BJ (cell line): ENCODE measurements at places on chromosomes 6 and 20.

GRCh38 chr6:84249724-84250123, 22.3 kb upstream of the CEP162 start:
- no peak for DNase-seq

DNA sequence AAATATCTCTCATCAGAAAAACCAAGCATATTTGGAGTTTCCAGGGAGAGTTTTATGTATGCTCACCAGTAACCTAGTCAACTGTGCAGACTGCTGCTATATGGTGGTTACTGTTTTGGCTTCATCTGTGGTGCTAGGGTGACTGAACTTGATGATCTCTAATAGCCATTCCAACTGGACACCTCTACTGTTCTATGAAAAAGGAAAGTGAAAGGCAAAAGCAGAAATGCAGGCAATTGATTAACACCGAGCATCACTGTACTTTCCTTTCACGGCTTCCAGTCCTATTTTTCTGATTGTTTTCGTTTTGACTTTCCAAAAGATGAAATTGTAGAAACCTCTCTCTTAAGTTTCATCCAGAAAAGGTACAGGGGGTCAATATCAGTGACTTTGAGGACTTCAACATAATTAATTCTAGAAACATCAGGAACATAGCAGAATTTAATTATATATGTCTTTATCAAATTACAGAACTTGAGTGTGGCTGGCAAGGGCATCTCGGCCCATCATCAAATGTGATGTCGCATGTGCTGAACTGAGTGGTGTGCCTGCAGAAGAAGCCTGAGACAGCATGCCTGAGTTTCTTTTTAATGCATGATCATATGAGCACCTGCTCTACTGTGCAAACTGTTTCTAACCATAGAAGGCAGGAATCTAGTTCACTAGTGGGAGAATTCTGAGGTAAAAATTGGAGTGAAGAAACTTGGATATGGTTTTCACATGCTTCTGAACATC, 464.3 kb upstream of the FLRT3 start:
- no peak for DNase-seq

DNA sequence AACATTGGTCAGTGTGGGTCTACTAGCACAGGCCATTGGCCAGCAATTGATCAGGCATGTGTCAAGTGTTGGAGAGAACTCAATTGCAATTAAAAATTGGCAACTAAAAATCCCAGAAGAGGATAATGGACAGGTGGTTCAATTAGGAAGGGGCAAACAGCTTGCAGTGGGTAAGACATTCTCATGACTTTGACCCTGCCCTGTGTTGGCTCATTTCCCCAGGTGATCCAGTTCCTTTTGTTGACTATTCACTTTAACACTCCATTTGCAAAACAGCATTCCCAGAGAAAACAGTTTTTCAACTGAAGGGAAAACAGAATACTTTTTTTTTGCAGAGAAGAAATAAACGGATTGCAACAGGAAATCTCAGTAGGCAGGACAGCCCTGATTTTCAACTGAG, 28.9 kb upstream of the SCGN start:
- no peak for DNase-seq

GRCh38 chr6:24460966-24461365, 28.4 kb downstream of the GPLD1 start:
- no peak for DNase-seq

DNA sequence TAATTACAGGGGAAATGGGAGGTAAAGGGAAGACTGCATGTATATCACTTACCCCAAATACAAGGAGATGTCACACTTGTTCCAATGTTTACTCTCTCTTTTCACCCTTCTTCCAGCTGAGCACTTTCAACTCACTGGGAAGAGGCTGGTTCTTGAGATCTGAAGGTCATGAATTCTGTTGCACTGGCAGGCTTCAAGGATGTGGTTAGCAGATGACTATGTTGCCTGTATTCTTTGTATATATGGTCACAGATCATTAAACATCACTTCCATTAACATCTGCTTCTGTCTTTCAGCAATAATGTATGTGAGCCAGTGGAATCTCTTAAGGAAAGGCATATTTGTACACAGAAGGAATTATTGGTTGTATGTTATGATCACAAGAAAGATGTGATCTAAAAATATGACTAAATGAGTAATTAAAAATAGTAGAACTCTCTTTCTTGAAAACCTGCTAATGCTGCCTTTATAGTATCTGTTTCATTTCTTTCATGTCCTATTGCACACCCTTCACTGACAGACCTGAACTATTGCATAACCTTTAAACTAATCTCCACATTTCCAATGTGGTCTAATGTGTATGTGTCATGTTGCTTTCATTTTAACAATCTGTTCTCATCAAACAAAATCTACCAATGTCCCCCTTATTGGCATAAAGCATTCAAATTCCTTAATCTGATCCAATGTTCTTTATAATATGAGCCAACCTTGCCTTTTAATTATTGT, 131.4 kb upstream of the EPHA7 start:
- no peak for DNase-seq

DNA sequence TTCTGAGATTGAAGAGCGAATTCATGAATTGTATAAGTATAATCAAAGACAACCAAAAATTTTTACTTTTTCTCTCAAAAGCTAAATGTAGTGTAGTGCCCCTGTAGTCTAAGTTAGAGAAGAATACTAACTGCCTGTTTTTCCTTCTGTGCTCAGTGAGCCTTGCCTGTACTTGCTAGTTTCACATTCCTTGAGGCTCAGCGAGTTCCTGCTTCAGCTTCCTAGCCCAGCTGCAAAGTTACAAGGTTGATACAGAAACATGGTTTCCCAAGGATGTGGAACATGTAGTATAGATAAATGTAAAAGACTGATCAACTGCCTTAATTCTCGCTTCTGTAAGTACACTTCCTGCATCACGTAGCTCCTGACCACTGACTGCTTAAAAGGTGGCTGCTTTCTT, 33.1 kb upstream of the SEC63 start:
- no peak for DNase-seq
